HT-29 (cell line): ENCODE measurements at places on chromosomes 11 and 22. TPM values are rescaled to one million over a fixed set of nuclear protein-coding genes. Genes with fewer than 3 reads are reported as not detected.

PDE2A gene
- total RNA-seq, result 0.29 and 0.79 TPM in 2 replicates

POGLUT3 gene
- total RNA-seq, result 6.8 and 7.8 TPM in 2 replicates

QSER1 gene
- 11.4 and 13.1 TPM in 2 replicates for total RNA-seq

OR10D3 gene
- total RNA-seq, result not detected in 2 replicates

CASP5 gene
- total RNA-seq, result not detected in 2 replicates

VWCE gene
- not detected in 2 replicates for total RNA-seq

THYN1 gene
- 45.5 and 47.8 TPM in 2 replicates for total RNA-seq

PTS gene
- total RNA-seq, result 28.3 and 44.7 TPM in 2 replicates

APOBEC3C gene
- total RNA-seq, result 0.05 and 0.18 TPM in 2 replicates

NPAS4 gene
- total RNA-seq, result not detected in 2 replicates

ART1 gene
- not detected in 2 replicates for total RNA-seq

AQP11 gene
- 3.5 and 7.5 TPM in 2 replicates for total RNA-seq

CRYBB1 gene
- total RNA-seq, result not detected in 2 replicates

GAS2 gene
- total RNA-seq, result 3.3 and 3.7 TPM in 2 replicates
